CD14-positive monocyte (primary cell): ENCODE measurements at places on chromosomes 7 and 10.

DNA sequence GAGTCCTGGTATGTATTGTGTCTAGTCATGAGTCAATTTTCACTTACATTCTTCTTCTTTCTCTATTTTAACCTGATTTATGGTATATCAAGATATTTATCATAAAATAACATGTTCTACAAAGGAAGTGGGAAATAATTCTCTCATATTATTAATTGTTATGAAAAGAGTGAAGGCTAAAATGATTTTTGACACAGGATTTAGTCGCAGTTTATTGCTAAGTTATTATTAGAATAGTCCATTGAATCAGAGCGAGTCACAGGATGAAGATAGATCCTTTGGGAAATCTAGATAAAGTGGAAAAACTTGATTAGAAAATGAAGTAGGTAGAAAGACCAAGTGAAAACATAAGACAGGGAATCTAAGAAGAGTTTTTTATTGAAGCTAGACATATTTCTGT lies 184.3 kb upstream of the DGKB start:
- no peak for DNase-seq

GRCh38 chr7:42097752-42098151 lies 139.3 kb downstream of the GLI3 start:
- no peak for DNase-seq

DNA sequence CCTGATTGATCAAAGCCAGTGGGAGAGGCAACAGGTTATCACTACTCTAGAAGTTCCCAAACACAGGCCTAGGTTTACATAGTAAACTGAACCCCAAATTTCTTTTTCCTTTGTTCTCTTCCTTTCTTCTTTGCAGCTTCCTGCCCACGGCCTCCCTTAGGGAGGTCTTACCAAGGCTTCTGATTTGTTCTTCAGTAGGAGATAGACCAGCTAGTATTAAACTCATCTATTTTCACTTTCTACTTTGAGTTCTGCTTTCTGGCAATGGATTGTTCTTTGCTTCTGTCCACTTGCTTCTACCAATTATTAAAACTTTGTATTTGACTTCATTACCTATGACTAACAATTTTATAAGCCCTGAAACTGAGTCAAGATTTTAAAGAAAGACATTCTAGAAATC lies 251.2 kb upstream of the FZD1 start:
- DNase-seq: no peak

DNA sequence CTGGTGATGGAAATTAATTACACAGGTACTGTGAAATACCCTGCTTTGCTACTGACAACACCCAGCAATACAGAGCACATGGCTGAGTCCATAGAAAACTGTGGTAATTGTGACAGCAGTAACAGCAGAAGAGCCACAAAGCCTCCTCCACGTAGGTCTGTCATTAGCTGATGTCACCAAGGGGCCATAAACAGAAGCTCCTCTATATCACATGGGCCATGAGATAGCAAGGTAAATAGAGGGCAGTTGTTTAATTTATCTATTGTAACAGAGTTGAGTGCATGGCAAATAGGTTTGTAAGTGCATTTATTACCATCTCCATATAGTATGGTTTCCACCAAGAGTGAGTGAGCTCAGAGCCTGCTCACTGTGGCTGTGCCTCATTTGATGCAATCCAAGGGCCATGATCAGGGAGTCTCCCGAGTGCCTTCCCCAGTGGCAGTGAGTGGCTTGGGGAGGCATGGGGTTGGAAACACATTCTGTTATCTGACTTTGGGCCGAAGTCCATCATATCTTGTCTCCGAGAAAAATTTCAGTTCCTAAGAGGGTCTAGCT lies 281.2 kb downstream of the SKAP2 start:
- no peak for DNase-seq

- DNase-seq: no peak
These were observed 98.3 kb downstream of the CTTNBP2 start for GRCh38 chr7:117774943-117775342.

GRCh38 chr10:219731-220472 lies 84.6 kb downstream of the ZMYND11 start:
- DNase-seq: no peak

DNA sequence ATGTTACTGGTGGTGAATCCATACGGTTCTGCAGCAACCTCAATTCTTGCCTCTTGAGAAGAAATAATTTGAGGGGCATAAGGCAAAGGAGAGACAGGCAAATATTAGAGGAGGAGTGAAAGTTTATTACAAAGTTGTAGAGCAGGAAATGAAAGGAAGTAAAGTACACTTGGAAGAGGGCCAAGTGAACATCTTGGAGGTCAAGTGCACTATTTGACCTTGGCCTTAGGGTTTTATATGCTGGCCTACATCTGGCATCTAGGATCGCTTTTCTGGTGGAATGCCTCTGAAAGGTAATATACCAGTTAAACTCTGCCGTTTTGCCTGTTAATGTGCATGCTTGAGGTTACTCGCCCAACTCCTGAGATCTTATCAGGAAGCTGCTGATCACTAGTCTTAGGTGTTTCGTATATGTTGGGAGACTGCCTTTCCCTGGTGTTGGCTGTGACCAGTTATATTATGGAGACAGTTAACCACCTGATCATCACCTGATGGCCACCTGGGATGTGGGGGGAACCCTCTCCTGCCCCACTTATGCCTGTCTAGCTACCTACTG lies 66.1 kb upstream of the CYP2C18 start:
- DNase-seq: no peak

DNA sequence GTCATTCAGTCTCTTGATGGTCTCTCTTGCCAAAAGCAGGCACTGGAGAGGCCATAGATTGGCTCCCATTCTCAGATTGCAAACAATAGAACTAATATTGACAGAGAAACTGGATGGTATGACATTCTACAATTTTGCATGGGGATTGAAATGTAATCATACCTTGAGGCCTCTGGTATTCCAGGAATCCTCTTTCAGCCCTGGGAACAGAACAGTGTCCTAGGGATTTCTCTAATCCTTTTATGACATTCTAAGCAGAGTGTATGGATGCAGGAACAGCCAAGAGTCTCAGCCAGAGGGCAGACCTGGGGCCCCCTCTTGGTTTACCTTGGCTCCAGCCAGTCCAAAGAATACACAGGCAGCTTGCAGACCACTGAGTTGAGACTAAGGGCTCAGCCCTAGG lies 206.4 kb downstream of the KCNMA1 start:
- no peak for DNase-seq
